CD4-positive, alpha-beta T cell treated with Interleukin-1 beta for 1 hour (primary cell): ENCODE measurements at places on chromosomes 1 and 21.
A peak's percentile ranks its signal among the peaks of the same experiment; 100 is the strongest.

DNA sequence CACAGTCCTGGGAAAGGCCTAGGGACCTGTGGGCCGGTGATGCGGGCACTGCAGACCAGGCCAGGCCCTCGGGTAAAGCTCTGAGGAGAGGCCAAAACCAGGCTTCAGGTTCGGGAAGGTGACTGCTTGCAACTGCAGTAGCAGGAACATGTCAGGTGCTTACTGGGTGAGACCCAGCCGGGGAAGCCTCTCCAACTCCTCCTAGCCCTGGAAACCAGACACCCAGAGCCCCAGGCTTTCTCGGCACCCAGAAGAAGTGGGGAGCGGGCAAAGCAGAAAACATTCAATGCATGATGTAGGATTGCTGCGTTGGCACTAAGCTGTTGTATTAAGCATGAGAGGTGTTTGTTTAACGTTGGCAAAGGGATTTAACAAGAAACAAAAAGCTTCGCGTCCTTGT lies 20.2 kb upstream of the GNPAT start:
- DNase-seq, result no peak

- DNase-seq, result no peak
Observed at GRCh38 chr1:210394281-210394821, 65.6 kb downstream of the HHAT start.

GRCh38 chr1:223180731-223181321 lies 37.8 kb upstream of the TLR5 start:
- DNase-seq, result peak; percentile 34

DNA sequence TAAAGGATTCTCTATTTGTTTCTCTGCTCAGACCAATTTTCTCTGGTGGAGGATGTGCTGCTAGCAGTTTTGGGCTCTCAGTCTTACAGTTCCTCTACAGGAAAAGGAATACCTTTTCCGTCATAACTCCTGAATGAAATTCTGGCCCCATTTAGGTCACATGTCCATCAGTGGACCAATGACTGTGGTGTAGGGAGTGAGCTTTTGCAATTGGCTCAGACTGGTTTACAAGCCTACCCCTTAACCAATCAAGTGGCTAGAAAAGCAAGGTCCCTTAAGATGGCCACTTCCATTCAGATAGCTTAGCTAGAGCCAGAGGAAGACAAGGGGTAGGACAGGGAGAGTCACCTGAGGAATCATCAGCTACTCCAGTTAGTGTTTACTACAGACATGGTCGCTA lies 16.4 kb upstream of the ZNF281 start:
- DNase-seq, result no peak

DNA sequence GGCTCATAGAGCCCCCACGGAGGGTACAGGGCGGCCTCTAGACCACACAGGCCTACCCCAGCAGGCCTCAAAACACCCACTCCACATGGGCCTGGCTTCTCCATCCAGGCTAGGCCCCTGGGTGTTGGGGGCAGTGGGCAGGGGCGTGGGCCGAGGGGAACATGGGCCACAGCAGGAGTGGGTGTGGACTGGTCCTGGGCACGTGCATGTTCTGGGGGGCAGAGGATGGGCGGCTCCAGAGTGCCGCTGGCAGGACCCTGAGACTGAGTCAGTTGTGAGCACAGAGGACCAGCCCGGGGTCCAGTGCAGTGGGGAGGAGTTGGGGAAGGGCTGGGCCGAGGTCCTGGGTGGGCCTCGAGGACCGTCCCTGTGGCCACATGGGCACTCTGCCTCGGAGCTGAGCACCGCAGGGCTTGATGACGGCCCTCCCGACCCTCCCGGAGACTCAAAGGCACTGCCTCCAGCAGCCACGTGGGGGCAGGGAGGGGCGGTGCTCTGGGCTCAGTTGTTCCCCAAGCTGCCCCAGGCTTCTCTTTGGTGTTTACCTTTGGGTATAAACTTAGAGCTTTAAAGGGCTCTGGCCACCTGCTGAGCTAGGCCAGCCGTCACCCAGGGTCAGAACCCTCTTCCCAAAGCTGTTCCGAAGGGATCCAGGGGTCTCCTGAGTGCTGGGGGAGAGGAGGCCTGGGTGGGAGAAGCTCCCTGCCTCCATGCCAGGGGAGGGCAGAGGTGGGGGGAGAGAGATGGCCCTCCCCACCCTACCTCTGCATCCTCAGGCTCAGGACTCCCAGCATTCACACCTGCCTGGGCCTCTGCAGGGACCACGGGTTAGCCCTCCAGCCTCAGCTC lies 79.9 kb downstream of the MORN1 start:
- peak; percentile 61 for DNase-seq

DNA sequence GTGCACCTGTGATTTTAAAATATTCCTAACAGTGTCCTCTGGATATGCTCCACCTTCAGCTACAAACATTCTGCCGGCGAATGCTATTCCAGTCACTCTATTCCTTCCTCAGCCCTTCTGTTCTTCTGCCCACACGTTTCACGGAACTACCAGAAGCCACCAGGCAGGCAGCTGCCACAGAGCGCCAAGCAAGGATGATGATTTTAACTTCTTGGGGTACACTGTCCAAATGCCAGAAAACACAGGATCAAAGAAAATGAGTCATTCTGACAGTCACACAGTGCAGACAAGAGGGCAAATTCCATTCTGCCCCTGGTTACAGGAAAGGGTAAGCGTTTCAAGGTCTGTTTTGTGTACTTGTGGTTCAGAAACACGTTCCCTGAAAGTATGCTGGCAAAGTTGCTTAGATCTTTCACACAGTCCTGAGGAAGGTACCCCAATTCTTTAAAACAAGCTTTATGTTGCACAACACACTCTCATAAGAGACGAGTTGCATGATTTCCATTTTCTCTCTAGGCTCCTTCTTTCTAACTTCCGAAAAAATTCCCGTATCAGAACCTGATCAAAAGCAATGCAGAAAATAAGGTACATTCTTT lies 508.3 kb upstream of the PKN2 start:
- DNase-seq, result no peak

GRCh38 chr1:110610084-110610483 lies 3.9 kb upstream of the KCNA2 start:
- DNase-seq, result no peak

- no peak for DNase-seq
Observed at GRCh38 chr1:102191723-102192122, 195.0 kb upstream of the OLFM3 start.

DNA sequence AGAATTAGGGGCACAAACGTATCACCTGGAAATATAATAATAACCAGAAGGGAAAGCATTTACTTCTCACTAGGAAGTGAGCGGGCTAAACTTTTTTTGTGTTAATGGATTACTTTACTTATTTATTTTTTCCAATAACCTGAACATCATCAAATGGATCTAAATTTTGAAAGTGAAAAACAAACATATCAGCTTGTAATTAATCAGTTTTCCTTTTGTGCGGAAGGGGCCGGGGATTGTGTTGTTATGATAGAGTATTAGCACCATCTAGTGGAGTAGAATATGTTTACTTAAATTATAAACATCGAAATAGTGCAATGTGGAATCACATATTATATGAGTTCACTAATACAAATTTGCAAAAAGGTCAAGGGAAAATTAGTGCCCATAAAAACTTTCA lies 9.0 kb downstream of the CFH start:
- DNase-seq, result no peak

DNA sequence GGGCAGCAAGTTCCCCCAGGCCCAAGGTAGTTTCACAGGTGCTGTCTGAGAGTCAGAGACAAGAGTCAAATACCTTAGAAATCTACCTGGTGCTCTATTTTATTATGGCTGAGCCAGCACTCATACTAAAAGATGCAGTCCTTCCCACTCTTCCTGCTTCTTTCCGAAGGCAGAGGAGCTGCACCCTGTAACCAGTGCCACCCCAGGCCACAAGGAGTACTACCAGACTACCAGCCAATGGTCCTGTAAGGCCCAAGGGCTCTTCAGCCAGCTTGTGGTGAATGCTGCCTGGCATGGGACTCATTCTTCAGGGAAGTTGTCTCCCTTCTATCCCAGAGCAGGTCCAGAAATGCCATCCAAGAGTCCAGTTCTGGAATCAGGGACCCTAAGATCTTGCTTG lies 203.8 kb upstream of the DUSP10 start:
- DNase-seq, result no peak

GRCh38 chr1:24859063-24860010 lies 70.7 kb downstream of the RUNX3 start:
- no peak for DNase-seq

- DNase-seq, result no peak
Observed at GRCh38 chr21:15713412-15713811, 16.4 kb upstream of the USP25 start.

- DNase-seq, result no peak
Observed at GRCh38 chr1:54977533-54978297, 2.7 kb upstream of the TMEM61 start.

GRCh38 chr1:220123889-220124288 lies 30.0 kb downstream of the IARS2 start:
- peak; percentile 6 for DNase-seq
